ENCODE measurements at places on chromosomes 3 and 15. TPM values are rescaled to one million over a fixed set of nuclear protein-coding genes. Genes with fewer than 3 reads are reported as not detected.

DNA sequence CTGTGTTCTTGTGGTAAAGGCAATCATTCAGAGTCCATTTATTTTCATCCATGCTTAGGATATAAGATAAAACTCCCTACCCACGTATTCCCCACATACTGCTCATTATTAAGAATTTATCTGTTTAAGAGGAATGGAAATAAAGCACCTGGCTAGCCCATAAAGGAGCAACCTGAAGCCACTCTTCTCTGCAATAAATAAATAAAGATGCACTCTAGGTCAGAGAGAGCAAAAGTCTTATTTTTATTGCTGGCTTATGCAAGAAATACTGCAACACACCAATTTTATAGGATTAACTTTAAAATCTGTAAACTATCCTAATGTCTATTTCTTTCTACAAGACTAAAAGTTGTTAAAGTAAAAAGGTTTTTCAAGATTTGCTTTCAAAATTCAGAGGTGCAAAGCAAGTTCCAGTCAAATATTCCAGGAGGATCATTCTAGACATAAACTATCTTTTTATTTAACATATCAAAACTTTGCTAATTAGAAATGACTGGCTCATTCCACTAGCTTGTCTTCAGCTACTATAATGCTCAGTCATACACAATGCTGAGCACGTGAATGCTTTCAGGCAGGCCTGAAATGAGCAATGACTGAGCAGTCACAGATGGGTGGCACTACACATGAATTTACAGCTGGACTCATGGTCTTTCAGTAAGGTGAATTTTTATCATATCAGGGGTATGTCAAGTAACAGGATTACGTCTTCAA lies 7.1 kb downstream of the TJP1 start:
- no peak for DNase-seq

- no peak for DNase-seq
Observed at GRCh38 chr15:51846066-51846462, 16.6 kb downstream of the TMOD3 start.

GRCh38 chr3:120982608-120983320 lies 74.8 kb downstream of the STXBP5L start:
- no peak for DNase-seq

Gene CAND2
- polyA plus RNA-seq, result 0.84 TPM

Gene MORC1
- not detected for polyA plus RNA-seq

DNA sequence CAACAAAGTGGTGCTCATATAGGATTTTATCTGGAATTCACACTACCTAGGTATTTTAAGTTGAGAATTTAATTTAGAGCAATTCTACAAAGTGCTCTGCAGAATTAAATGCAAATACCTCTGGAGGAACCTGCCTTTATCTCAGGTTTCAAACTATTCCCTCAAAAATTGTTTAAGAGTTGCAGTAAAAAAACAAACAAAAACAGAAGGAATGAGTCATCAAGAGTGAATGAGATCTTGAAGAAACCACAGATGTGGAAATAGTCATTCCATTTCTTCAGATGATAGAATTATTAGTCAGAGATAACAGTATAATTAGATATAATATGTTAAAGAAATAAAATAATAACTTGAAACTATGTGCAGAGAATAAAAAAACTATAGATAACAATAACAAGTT lies 80.8 kb upstream of the SCN5A start:
- DNase-seq, result no peak

DNA sequence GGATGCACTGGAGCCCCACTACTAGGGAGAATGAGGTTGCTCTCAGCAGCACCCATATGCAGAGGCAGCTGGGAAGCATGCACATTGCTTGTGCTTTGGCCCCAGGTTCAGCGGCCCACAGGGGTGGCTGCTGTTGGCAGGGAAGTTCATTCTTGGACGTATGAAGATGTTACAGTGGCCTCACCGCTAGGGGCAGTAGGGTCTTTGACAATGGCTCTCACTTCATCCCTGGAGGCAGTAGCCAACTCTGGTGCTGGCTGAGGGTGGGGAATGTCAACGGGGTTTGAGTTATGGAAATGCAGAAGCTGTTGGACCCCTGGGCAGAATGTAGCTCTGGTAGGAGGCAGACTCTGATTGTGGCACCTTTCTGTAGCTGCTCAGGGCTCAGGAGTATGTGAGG lies 279.9 kb downstream of the SCAPER start:
- no peak for DNase-seq

Gene GOLGA6L22
- not detected for polyA plus RNA-seq

DNA sequence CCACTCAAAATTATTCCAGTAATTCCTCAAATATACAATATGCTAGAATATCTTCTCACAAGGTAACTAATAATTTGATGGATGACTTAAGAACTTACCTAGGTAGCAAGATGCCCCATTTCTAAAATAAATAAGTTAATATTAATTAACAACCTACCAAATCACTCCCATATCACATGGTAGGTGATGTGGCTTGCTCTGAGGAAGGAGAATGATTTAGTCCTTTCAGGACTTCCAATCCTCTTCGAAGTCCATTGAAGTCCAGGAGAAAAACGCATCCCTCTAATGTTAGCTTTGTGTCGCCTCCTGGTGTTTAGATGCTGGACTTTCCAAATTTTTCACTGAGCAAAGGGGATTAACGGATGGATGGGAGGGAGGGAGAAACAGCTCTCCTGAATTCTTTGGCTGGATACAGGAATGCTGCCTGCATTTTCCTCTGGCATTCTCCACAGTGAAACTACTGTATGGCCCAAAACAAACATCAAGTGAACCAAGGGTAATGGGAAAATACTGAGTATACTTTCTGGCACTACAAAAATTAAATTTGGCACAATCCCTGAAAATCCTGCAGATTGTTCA lies 58.6 kb downstream of the PRICKLE2 start:
- peak; percentile 54 for DNase-seq

Gene ISLR
- 0.25 TPM for polyA plus RNA-seq

Gene RLBP1
- not detected for polyA plus RNA-seq

Gene SLC22A13
- 0.08 TPM for polyA plus RNA-seq

GRCh38 chr3:67617518-67617917 lies 36.9 kb downstream of the SUCLG2 start:
- DNase-seq, result no peak

Gene RTP3
- polyA plus RNA-seq, result not detected

Gene TEX55
- not detected for polyA plus RNA-seq

Gene PLA2G4D
- polyA plus RNA-seq, result not detected

DNA sequence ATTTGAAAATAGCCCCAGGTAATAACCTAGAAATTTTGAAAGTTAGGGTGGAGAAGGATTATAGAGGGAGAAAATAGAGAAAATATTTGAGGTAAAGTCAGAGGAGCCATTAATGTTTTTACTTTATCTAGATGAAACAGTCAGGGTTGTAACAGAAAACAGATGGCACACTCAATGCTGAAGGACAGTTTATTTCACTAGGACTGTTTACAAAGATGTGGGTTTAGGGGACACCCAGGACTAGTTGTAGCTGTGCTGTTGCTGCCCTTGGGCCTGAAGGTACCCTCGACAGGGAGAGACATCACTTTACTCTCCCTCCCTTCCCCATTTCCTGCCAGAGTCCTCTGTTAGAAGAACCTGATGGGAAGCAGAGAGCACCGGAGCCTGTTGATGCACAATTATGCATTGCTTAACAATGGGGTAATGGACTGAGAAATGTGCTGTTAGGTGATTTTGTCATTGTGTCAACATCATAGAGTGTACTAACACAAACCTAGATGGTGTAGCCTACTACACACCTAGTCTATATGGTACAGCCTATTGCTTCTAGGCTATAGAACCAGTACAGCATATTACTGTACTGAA lies 103.8 kb downstream of the GALK2 start:
- no peak for DNase-seq

GRCh38 chr3:77411334-77411733 lies 371.4 kb downstream of the ROBO2 start:
- no peak for DNase-seq

GRCh38 chr3:45841757-45842491 lies at the start of gene LZTFL1:
TSS of gene LZTFL1 (minus strand) at chr3:45842119. CDS start at chr3:45841991, 128 bp downstream.
- DNase-seq, result peak; percentile 81
